ENCODE measurements at places on chromosomes 12 and 14. TPM values are rescaled to one million over a fixed set of nuclear protein-coding genes. Genes with fewer than 3 reads are reported as not detected.

- DNase-seq: no peak
These were observed 183.2 kb downstream of the TMEM117 start for GRCh38 chr12:44019118-44019517.

- DNase-seq: no peak
These were observed at the start of gene GRIN2B for GRCh38 chr12:13981296-13981962. GRIN2B (minus strand) TSS chr12:13981602; CDS start chr12:13866208, 115,394 bp downstream.

- DNase-seq: no peak
These were observed 86.8 kb downstream of the SOX5 start for GRCh38 chr12:23862701-23863100.

DNA sequence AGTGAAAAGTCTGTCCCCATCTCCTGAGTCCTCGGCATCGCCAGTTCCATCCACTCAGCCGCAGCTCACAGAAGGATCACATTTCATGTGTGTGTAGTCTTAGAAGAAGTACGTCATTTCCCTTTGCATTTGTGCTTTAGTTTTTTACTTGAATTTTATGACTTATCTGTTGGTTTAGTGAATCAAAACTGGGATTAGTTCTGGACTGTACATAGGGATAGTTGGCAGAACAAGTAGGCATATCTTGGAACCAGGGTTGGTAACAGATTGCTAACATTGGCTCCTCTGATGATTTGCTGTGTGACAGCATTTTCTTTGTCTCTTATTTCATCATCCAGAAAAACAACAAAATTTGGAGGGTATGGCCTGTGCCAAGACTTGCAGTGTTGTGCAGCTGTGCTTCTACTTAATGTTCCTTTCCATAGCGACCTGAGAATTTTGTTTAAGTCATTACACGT is 69.6 kb upstream of the AEBP2 start:
- no peak for DNase-seq

The MGAT4C gene
- total RNA-seq: not detected

The TMCC3 gene
- not detected for total RNA-seq

The HAL gene
- total RNA-seq: 1.2 TPM

Data from activated naive CD4-positive, alpha-beta T cell treated with anti-CD3 and anti-CD28 coated beads, Interleukin-2, amount 50 U/mL, for 72 hours (primary cell).